ENCODE measurements at places on chromosomes 6 and 20.
A peak's percentile ranks its signal among the peaks of the same experiment; 100 is the strongest.

DNA sequence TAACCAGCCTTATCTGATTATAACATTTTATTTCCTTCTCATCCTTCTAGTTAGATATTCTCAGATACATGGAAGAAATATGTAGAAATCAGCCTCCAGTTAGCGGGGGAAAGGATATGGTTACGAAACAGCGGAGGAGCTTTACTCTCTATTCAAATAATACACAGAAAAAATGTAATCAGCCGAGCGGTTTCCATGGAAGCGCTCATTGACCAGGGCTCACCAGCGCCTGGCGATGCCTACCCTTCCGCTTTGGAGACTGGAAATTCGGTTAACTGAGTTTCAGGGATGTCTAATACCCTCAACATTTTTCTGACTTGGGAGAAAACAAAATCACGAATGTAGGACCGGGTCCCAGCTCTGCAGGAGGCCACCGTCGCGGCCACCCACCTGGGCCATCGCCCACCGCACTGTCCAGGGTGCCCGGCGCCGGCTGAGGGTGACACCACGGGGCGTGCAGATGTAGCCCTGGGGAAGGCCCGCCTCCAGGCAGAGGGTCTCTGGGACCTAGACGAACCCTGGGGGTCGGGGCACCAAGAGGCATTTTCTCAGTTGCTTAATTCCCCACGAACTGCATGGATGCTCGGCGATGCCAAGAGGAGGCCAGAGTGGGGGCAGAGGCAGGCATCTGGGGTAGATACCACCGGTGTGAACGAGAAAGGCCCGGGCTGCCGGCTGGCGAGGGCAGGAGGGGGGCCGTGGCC, 1.7 kb downstream of the PRR18 start:
- no peak for DNase-seq

DNA sequence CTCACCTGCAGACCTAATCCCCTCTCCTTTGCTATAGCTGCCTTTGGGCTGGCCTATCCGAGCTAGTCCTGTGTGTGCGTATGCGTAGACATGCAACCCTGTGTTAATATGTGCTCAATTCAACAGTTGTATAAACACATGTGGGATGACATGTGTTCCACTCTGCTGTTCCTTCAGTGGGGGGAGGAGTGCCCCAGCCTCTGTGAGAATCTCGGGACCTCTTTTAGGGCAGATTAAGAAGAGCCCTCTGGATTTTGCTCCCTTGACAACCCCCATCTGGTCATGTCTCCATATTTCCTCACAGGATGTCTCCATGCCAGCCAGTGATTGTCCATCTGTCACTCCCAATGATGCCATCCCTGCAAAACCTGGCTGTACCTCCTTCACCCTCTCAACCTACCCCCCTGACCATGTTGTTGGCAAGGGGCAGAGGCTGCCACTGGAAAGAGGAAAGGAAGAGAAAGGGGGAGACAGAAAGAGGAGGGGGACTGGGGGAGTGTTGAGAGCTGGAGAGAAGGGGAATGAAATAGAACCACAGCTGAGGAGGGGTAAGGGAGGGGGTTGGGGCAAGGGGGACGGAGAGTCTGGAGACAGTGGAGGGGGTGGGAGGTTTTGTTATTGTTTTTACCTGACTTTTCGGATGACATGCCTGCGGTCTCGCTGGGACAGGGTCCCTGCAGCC, 417 bp downstream of the PRRT1 start:
- DNase-seq = no peak

DNA sequence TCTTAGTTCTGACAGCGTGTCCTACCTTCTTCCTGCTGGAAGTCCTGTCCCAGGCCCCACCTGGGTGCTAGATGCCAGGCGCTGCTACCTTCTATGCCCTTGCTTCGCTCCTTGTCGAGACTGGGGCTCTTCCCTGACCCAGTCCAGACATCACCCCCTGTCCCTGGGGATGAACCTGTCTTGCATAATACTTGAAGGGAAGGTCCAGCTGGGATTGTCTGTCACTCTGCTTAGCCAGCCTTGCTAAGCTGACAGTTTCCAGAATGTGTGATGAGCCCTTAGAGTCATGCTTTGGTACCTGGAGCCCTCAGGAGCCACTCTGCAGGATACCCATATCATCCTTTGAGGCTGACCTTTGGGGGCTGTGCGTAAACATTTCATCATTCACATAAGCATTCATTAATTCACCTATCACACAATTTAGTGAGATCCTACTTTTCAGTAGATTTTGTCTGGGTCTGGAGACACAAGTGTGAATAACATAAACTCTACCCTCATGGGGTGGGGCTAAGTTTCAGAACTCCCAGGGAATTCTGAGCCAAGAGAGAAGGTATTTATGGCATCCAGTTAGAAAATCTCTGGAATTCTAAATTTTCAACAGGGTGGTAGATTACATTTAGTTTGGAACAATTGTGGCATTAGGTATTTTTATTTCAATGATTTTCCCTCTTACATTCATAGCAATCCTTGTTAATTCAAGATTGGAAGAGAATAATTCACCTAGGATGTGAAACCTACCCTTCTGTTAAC, 151.1 kb upstream of the HDAC2 start:
- no peak for DNase-seq

GRCh38 chr6:22448291-22448711, 121.1 kb upstream of the HDGFL1 start:
- DNase-seq = peak; percentile 95
